NCI-H1105 (cell line): ENCODE measurements at places on chromosomes 5 and 9.

- no peak for DNase-seq
Observed at GRCh38 chr5:96509721-96510350, 76.8 kb upstream of the PCSK1 start.

- no peak for DNase-seq
Observed at GRCh38 chr5:104626122-104626521, 1063.5 kb upstream of the NUDT12 start.

- DNase-seq = no peak
Observed at GRCh38 chr5:138514021-138514420, 29.0 kb downstream of the ETF1 start.

DNA sequence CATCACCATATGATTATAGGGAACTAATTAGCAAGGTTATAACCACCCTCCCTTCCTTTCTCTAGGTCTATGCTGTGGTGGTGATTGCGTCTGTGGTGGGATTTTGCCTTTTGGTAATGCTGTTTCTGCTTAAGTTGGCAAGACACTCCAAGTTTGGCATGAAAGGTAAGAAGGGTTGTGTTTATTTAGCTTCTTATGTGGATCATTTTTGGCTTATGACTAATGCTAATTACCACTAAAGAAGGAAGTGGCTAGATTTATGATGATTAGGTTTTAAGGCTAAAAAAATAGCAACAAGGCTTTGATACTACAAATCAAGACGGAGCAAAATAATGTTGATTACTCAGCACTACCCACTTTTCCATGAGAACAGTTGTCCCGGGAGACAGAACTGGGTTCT is 82.4 kb downstream of the NTRK2 start:
- no peak for DNase-seq

DNA sequence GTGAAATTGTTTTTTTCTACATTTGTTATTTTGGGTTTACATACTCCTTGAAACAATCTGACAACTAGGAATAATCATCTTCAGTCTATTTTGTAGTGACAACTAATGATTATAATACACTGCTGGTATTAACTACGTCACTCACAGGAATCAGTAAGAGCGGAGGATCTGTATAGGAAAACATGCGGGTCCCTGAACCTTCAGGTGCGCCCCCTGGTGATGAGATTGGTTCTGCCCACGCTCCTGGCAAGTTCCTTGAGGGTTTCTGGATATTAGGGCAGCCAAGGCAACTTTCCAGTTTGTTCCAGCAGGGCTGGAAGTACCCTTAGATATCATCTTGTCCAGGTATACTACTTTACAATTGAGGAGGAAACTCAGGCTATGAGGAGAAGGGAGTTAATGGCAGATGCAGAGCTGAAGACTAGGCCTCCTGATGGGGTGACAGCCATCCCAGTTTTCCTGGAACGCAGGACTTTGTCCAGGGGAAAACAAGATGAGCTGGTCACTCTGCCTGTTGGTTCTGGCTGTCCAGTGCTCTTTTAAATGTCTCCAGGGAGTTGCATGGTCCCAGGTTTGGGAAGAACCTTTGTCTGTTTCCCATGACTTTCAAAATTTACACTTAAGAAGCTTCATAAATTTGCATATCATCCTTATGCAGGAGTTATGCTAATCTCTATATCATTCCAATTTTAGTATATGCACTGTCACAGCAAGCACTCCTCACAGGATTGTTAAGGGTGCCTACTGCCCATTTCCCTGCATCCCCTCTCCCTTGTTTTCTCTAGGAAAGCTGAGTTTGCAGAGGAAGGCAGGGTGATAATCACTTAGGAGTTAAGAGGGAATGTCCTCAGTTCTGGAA is 14.9 kb upstream of the WNT8A start:
- peak; percentile 6 for DNase-seq

DNA sequence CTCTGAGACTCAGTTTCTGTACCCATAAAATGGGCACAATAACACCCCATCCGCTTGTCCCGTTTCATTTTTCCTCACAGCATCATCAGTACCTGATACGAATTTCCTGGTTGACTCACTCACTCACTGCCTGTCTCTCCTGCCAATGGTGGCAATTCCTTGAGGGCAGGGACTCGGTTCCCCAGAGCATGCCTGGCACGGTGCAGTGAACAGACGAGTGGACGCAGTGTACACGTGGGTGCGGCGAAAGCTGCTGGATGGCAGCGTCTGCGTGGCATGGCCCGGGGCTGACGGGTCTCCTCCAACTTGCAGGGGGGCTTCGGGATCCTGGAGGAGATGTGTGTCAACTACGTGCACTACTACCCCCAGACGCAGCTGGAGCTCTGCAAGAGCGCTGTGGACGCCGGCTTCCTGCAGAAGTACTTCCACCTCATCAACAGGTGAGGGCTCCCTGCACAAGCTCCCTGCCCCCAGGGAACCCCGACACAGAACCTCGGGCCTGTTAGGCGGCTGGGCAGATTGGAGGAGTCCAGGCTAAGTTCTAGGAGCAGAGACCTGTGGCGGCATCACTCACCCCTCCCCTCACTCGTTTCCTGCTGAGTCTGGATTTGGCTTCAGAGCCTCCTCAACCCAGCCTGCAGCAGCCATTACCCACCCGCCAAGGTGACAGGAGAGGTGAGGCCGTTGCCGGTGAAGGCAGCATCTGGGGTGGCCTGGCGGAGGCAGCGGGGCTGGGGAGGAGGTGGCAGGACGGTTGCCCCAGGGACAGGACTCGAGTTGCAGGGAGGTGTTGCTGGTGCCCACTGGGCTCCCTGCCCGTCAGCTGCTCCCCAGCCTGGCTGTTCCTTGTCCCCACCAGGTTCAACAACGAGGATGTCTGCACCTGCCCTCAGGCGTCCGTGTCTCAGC is 20.3 kb downstream of the DBH start:
- no peak for DNase-seq

- DNase-seq = no peak
Observed at GRCh38 chr5:113735751-113736150, 222.3 kb downstream of the YTHDC2 start.

GRCh38 chr9:113289091-113289490 is 13.6 kb downstream of the PRPF4 start:
- no peak for DNase-seq

DNA sequence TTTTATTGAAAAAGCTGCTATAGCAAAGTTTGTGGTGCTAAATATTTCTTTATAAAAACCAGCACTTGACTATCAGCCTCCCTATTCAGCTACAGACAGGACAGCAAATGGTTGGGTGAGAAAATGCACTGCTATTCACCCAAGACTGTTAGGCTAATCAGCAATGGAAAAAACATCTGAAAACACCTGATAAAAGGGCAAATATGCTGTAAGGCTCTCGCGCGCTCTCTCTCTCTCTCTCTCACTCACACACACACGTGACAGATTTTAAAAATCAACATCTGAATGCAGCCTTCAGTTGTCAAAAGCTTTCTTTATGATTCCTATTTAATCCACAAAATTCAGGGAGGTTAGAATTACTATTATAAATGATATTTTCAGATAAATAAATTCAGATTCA is 80.2 kb downstream of the HTR4 start:
- DNase-seq = no peak

GRCh38 chr9:76203373-76203772 is 190.9 kb downstream of the RFK start:
- DNase-seq = no peak

GRCh38 chr5:1405539-1406530 is 39.4 kb downstream of the SLC6A3 start:
- DNase-seq = no peak

DNA sequence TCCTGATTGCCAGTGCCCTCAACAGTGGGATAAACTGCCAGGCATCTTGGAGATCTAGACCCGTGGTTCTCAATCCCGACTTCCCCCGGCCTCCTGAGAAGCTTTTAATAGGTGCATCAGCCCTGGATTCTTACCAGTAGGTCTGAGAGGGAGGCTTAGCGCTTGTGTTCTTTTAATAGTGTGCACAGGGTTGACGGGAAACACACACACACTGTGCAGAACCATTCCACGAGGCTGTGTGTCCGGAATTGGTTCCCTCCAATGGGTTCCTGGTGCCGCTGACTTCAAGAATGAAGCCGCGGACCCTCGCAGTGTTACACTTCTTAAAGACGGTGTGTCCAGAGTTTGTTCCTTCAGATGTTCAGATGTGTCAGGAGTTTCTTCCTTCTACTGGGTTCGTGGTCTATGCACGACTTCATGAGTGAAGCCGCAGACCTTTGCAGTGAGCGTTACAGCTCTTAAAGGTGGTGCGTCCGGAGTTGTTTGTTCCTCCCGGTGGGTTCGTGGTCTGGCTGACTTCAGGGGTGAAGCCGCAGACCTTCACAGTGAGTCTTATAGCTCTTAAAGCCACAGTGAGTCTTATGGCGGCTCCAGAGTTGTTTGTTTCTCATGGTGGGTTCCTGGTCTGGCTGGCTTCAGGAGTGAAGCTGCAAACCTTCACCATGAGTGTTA is 46.6 kb upstream of the PRSS3 start:
- no peak for DNase-seq

DNA sequence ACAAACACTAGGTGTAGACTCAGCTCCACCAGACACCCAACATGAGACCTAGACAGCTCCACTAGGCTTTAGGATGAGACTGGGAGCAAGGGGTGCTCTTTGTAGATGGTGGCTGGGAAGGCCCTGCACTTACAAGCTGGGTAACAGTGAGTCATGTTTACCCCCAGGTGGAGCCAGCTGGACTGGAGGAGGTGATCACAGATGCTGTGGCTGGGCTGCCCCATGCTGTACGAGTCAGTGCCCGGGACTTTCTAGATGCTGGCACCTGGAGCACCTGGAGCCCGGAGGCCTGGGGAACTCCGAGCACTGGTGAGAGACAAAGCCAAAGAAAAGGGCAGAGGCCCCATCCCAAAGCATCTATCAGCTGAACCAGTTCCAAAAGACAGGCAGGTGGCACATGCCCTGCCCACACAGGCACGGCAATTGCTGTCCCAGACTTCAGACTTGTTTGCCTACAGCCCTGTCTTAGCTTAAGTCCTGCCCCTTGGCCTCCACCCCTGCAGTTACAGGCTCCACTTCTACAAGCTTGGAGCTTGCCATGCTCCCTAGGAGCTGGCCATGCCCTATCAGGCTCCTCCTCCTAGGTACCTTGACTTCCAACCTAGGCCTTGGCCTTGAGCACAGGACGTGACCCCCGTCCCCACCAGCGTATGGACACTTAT is 2.7 kb downstream of the CCL27 start:
- DNase-seq = no peak

- DNase-seq = no peak
Observed at GRCh38 chr5:26329562-26330189, 708.7 kb downstream of the CDH9 start.

- no peak for DNase-seq
Observed at GRCh38 chr9:72980600-72981265, 27.9 kb upstream of the ALDH1A1 start.

- peak; percentile 8 for DNase-seq
Observed at GRCh38 chr5:142697356-142698255, 11.7 kb upstream of the FGF1 start.
